NCI-H1105 treated with DMSO at 0.1 percent for 48 hours (cell line): ENCODE measurements at places on chromosomes 2 and 18.
A peak's percentile ranks its signal among the peaks of the same experiment; 100 is the strongest.

GRCh38 chr2:72933646-72934151 lies 16.4 kb downstream of the EMX1 start:
- DNase-seq, result no peak

- no peak for DNase-seq
Observed at GRCh38 chr18:33700513-33700976, 122.5 kb downstream of the ASXL3 start.

GRCh38 chr2:185522472-185522871 lies 216.1 kb upstream of the FSIP2 start:
- no peak for DNase-seq

DNA sequence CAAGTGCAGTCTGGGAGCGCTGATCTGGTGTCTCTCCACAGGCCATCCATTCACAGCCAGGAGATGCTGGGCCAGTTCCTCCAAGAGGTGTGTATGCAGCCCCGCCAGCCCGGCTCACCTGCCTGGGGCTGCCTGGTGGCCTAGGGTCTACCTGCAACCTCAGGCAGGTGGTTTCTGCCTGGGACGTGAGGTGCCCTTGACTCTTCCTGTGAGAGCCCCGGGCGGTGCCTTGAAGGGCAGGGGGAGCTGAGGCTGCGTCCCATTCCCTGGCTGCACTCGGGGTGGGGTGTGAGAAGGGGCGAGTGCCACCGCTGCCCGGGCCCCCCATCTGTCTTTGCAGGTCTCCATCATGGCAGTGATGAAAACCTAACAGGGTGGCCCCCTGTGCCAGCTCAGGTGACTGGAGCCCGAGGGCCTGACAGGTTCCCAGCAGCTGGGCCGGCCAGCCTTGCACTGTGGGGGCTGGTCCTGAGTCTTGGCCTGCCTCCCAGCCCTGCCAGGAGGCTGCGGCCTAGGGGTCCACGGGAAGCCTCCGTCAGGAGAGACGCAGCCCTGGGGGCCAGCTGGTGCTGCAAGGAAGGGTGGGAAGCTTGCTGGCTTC lies 11.9 kb downstream of the CAPN10 start:
- no peak for DNase-seq

DNA sequence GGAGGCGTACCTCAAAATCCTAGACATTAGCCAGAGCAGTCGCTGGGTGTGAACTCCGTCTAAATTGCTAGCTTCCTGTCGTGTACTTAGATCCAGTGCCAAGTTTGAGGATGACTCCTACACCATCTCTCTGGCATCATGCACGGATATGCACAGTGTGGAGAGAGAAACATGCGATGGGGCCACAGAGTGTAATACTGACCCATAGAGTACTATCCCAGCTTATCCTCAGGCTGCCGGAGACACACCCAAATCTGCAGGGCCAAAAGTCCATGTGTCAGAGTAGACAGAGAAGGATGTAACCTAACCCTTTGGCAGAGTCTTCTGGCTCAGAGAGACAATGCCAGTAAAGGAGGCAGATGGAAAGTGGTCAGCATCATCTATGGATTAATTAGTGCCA lies 84.2 kb downstream of the ARL4C start:
- DNase-seq, result no peak

- DNase-seq, result no peak
Observed at GRCh38 chr2:183532514-183532913, 408.3 kb downstream of the NUP35 start.

GRCh38 chr2:240200230-240201051 lies 60.0 kb upstream of the OTOS start:
- no peak for DNase-seq

- no peak for DNase-seq
Observed at GRCh38 chr2:60706021-60706420, 50.0 kb upstream of the PAPOLG start.

GRCh38 chr18:50138181-50139064 lies 56.5 kb downstream of the MYO5B start:
- no peak for DNase-seq

- no peak for DNase-seq
Observed at GRCh38 chr2:120847700-120848321, 112.1 kb downstream of the GLI2 start.

GRCh38 chr2:168348076-168348475 lies 100.7 kb upstream of the STK39 start:
- peak; percentile 41 for DNase-seq

DNA sequence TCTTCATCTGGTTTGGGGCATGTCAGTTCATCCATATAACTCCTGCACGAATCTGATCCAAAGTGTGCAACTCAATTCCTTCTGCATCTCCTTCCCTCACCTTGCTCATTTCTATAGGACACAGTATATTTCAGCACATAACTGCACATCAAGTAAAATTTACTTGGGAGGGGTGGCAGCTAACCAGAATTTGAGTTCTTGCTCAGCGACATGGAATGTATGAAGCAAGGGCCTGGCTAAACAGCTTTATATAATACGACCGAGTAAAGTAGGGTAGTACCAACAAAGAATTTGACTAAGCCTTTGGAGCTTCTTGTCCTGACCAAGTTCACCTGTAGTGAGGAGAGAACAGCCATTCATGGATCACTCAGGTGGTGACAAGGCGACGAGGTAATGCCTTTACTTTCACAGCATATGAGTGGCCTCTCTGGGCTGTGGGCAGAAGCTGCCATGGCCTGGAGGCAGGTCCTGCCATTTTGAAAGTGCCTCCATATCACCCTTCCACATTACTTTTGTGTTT lies 570.2 kb upstream of the TNP1 start:
- no peak for DNase-seq

DNA sequence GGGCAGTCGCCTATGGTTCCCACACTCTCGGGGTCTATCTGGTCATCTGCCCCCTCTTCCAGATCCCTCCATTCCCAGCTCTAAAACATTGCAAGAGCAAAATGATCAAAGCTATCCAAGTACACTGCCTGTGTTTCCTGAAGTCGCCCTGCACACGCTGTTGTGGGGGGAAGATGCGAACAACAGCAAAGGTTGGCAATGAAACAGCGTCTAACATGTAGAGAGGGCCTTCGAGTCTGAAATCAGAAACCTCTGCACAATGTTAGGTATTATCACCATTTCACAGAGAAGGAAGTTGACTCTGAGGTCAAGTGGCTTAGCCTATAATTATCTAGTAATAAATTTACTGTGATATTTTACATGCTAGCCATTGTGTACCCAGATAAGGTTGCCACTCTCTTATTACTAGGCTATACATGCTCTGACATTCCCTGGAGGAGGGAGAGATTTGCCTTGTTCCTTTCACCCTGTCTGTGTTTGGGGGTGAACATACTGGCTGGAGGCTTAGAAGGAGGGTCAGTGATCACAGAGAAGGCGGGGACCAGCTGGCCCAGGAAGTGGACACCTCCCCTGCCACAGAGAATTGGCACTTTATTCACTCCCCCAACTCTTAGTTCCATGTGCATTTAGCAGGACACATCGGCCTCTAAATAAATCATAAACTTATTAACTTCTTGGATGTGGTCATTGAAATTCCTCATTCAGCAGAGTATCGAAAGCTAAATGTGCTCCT lies 36.8 kb downstream of the KCTD1 start:
- peak; percentile 95 for DNase-seq

DNA sequence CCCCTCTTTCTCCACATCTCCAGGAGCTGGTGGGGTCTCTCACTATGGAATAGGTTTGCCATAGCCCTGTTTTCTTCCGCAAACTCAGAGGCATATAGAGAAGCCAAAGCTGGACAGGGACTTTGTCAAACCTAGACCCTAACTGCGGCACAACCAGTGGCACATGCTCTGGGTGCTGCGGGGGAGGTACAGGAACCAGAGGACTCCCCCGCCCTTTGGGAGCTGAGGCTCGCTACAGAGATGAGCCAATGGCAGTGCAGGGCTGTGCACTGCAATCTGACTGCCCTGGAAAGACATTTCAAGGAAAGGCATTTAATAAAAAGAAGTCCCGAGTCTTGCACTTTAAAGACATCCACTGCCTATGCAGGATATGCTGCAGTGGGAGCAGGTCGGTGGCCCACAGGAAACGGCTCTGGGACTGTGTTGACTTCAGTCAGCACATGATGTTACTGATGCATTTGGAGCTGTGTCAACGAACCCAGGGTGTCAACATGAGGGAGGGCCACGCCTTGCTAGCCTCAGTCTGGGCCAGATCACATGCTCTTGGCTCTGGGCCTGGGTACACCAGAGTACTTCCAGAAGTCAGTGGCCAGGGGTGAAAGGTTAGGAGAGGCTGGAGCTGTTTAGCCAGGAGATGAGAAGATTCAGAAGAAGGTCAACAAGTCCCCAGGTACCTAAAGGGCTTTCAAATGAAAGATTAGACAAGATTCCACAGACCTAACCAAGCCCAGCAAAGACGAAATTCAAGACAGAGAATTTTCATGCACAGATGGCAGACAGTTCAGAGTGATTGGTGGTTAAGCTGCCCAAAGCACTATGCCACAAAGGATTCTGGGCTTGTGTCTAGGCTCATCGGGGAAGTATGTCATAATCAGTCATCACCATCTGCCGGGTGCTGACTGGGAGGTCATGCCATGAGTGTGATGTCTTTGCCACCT lies 8.2 kb downstream of the SLC35F6 start:
- no peak for DNase-seq

- no peak for DNase-seq
Observed at GRCh38 chr2:95061119-95061512, 35.6 kb downstream of the MAL start.

DNA sequence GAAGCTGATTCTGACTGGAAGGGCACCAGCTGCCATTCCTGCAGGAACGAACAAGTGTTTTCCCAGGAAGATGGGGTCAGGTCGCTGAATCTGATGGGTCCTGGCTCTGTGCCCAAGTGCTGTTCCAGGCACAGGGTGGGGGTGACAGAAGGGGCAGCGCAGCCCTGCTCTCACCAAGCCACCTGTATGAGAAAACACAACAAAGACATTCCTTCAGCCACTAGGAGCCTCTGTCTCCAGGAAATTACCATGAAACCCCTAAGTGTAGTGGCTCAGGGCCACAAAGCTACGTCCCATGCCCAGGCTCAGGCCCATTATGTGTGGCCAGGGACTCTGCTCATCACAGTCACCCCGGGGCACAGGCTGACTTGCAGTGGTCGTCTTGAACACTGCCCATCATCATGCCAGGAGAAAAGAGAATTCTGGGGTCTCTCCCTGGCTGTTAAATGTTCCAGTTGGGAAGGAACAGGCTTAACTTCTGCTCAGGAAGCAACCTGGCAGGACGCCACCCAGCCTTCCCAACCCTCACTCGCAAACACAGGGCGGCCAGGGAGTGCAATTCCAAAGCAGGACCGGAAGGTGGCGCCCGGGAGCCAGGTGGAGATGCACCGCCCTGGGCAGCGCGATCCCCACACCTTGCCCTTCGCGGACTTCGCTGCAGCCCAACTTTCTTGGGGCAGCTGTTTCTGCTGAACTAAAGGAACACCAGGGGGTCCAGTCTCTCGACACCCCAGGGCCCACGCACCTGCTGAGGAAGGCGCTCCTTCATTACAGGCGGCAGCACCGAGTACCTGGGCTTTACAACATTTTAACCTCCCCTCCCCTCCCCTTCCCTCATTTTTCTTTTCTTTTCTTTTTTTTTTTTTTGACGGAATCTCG lies 11.0 kb upstream of the SFTPB start:
- peak; percentile 78 for DNase-seq

DNA sequence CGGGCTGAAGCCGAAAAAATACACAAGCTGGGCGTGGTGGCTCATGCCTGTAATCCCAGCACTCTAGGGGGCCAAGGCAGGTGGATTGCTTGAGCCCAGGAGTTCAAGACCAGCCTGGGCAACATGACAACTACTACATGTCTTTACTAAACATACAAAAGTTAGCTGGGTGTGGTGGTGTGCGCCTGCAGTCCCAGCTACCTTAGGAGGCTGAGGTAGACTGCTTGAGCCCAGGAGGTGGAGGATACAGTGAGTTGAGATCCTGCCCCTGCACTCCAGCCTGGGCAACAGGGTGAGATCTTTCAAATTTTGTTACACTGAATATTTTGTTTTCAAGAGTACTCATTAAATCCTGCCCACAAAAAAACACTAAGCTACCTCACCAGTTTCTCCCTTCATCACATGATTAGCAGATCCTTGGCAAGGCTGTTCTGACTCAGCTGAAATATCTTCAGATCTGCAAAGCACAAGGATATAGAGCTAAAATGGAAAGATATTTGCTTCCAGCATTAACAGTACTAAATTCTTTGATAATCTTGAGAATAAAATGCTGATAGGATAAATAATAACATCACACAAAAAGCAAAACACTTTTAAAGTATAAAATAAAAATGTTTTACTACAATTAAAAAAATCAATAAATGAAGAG lies 28.2 kb upstream of the MCM6 start:
- DNase-seq, result no peak

DNA sequence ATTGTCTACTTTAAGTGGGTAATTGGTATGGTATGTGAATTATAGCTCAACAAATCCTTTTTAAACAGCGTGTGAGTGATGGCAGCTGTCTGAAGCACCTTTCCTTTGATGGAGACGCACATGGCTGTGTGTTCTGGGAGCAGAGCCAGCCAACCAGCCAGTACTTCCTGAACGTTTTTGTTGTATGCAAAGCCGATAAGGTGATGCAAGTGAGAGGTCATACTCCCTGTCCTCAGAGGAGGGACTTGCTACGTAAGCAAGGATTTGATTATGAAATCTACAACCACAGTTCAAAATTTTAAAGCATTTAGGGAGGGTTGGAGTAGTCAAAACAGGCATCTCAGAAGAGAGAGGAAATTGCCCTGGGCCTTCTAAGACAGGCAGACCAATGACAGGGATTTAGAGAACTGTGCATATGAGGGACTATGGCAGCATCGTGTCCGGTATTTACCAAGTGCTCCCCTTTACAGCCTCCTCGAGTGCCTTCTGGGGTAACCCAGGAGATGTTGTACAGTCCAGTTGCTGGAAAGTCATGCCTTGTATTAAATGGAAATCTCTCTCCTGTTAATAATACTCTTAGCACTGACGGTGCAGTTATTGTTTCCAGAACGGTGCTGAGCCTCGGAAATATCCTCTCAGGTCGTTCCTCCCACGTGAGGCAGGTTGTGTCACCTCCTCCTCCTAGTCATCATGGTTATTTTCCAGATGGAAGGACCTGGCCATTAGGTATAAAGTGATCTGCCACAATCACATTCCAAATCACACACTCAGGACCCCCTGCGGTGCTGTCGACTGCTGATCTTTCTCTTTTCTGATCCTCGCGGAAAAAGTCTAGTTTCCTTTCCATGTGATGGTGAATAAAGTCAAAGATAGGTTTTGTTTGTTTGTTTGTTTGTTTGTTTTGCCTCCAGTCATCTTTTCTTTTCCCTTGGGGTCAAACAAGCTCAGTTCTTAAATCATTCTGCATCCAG lies 28.4 kb downstream of the ARHGEF4 start:
- DNase-seq, result peak; percentile 69

- no peak for DNase-seq
Observed at GRCh38 chr2:232574674-232575403, 24.4 kb downstream of the EIF4E2 start.

GRCh38 chr2:151971301-151972051 lies 127.4 kb downstream of the CACNB4 start:
- DNase-seq, result no peak

GRCh38 chr2:175640655-175641054 lies 361.4 kb downstream of the LNPK start:
- DNase-seq, result no peak

DNA sequence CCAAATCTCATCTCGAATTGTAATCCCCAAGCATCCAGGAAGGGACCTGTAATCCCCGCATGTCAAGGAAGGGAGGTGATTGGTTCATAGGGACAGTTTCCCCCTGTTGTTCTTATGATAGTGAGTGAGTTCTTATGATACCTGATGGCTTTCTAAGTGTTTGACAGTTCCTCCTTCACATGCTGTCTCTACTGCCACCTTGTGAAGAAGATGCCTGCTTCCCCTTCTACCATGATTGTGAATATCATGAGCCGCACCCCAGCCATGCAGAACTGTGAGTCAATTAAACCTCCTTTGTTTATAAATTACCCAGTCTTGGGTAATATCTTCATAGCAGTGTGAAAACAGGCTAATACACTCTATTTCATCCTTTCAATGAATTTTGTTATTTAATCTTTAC lies 446.7 kb downstream of the RNF144A start:
- DNase-seq, result no peak
